ENCODE measurements at places on chromosomes 7 and 10.

DNA sequence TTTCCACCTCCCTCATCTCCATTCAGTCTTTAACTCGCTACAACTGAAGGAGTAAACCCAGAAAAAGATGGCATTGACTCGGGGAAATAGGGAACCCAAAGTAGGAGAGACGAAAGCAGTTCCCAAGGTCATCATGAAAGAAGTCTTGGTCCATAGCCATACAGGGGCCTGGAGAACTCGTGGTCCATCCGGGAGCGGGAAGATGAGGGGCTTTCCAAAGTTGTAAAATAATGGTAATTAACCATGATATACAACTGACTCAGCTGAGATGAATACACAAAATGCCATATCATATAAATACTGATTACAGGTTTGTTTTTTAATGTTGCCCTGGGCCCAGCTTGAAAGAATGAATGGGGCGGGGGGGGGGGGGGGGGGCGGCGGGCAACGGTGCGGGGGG is 32.3 kb downstream of the RBM17 start:
- DNase-seq: no peak

GRCh38 chr7:5550831-5551230 is 127.2 kb upstream of the TNRC18 start:
- DNase-seq: no peak

- DNase-seq: no peak
Measured at GRCh38 chr10:59877191-59877671, 29.1 kb downstream of the CCDC6 start.

DNA sequence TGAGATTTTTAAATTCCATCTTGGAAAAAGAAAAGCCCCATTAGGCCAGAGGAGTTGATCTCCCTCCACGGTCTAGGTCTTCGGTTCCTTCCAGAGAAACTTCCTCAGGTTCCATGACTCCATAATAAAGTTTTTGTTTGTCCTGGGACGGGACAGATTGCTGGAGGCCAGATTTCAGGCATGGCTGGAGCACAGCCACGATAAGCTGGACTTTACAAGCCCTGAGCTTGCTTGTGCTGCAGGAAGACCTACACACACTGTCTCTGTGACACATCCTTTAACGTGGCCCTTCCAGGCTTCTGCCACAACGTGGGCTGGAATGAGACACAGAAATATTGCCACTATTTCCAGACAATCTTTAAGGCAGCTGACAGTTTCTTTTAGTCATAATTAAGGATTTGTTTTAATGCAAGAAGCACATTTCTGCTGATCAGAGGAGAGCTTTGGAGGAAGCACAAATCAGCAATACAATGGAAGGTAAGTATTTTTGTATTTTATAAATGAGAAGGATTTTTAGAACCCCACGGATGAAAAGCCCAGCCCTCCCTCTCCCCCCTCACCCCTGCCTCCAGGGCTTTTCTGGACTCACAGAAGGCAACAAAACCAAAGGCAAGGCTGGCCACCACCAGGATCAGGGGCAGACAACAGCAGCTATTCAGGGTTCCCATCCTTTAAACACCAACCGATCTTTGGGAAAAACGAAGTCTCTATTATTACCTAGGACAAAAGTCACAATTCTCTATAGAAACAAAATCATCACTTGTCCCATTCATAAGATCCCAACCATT is 6.5 kb downstream of the CTBP2 start:
- no peak for DNase-seq

- DNase-seq: no peak
Measured at GRCh38 chr10:118115701-118116100, 69.0 kb upstream of the RAB11FIP2 start.

DNA sequence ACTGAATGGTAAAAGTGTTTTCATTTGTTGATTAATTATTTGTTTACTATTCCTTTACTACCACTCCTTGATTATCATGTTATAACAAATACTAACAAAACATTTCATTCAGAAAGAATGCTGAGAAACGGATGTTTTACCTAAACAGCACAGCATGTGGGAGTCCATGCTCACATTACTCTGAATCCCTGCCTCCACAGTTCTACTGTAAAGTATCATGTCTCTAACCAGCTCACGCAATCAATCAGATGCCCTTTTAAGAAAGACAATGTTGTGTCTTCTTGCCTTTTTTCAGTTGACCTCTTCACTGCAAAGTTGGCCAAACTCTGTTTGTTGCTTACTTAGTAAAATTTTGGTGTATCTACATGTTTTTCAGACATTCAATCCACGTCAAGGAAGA is 232.5 kb upstream of the MDFIC start:
- DNase-seq: no peak

DNA sequence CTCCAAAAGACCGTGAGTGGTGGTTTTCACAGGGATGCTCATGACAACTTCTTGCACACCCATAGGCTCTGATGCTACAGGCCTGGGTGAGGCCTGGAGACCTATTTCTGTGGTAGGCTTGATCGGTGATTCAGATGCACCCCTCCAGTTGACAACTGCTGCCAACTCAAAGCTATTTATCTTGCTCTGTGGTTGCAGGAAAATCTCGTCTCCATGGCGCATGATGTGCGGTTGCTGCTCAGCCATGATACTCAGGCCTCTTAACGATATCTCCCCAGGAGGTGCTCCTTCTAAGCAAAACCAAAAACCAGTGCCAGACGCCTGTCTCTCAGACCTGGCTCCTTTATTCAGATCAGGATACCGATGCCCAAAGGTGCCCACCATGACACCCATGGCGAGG is 31.4 kb downstream of the C10orf90 start:
- DNase-seq: no peak

- no peak for DNase-seq
Measured at GRCh38 chr10:119444866-119445265, 97.7 kb downstream of the RGS10 start.

GRCh38 chr10:86535132-86535882 is 13.7 kb upstream of the WAPL start:
- peak; percentile 37 for DNase-seq

- DNase-seq: no peak
Measured at GRCh38 chr10:77004917-77005564, 632.6 kb downstream of the KCNMA1 start.

GRCh38 chr7:108001764-108002725 is 916 bp downstream of the LAMB1 start:
- no peak for DNase-seq

All from effector memory CD8-positive, alpha-beta T cell (primary cell).